Nucleus accumbens (tissue), 56 donors: ENCODE measurements at places on chromosomes 4 and X.

DNA sequence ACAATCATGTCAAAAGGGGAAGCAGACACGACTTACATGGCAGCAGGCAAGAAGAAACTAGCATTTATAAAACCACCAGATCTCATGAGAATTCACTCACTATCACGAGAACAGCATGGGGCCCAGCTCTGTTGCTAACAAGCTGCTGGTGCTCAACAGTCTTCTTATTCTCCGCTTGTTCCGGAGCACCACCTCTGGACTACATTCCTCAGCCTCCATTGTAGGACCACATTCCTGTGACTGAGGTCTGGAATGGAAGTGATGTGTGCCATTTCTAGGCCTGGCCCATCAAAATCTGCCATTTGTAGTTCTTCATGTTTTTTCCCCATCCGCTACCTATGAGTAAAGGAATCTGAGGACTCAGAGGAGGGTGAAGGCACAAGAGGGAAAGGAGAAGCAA is 111.5 kb upstream of the PTCHD1 start:
- DNase-seq: no peak

- DNase-seq: no peak
Observed at GRCh38 chr4:176261481-176261880, 7.5 kb downstream of the ASB5 start.

GRCh38 chrX:134374294-134374693 is 85.7 kb upstream of the HPRT1 start:
- DNase-seq: no peak

DNA sequence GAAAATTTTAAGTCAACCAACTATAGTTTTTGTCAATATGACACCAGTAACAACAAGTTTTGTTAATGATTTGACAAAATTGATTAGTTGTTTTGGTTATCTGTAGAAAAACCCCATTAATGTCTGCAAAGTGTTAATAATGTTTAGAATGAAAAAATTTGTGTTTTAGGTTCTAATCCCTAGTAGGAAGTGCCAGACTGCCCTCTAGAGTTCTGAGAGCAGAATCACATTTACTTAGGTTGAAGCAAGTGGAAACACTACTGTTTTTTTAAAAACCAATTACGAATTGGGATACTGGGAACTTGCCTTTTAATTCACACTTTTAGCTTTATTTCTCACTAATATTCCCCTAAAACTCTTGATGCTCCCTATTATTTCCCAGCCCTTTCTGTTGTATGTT is 101.1 kb upstream of the CYLC1 start:
- no peak for DNase-seq

GRCh38 chrX:107723511-107723910 is 52.1 kb downstream of the TSC22D3 start:
- DNase-seq: no peak

DNA sequence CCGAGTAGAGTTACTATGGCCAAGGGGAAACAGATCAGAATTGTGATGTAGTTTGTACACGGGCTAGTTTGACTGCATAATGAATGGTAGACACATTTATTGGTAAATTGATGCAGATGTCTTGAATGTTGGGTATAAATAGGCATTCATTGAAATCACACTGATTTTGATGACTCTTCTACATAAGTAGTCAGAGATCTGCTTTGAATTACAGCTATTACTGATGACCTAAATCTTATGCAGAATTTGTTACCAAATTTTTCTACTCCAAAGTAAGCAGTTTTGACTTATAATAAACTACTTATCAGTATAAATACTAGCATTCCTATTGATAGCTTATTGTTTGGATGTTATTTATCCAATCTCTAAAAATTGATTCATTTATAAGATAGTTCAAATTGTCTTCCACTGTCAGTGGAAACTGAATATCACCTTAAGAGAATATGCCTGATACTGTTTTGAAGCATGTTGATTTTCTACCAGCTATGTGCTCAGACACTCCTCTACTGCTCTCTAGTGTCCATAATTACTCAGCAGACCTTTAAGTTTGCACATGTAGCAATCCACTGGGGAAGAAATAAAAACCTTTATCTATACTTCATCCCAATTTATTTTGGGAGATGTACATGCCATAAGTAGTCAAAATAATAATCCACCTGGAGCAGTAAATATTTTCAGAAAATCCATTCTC is 120.3 kb downstream of the RASL11B start:
- DNase-seq: no peak

DNA sequence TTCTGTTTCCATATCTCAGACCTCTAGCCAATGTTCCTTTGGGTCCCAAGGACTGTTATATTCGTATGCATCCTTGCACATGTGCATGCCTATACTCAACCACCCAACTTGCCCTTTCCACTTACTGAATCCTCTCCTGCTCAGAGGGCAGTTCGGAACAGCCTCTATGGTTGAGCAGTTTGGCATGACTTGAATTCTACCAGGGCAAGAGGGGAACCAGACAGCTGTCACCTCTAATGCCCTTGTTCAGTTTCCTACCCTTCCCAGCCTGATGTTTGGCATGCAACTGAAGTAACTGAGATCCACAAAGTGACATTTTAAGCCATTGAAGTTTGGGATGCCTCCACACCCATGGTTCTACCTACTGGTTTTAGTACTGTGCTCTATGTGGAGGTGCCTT is 17.5 kb downstream of the DRP2 start:
- no peak for DNase-seq

DNA sequence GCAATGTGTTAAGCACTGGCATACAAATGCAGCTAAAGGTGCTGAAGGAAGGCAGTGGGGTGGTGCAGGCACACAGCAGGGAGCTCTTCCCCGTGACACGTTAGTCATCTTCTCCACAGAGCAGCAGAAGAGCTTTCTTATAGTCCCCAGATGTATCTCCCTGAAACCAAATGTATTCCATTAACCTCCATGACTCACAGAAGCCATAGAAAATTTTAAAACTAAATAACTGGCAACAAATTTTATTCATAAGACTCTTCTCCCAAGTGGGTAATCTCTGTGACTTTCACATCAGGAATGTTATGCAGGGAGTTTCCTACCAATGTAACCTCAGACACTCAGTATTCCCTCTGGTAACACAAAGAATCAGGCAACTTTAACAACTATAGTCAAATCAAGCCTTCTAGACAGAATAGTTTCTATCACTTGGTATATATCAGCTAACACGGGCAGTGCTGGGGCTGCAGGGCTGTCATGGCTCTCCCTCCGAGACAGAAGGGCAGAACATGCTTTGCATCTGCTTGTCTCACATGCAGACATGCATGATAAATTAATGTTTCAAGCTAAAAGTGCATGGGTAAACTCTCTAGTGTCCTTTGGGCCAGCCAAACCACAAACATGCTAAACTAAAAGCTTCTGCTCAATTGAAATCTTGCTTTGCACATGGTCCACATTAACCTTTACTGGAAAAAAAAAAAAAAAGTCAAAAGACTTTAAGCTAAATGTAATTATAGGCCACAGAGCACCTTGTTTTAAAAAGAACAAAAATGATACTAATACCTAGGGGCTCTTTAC is 28.2 kb downstream of the ANXA5 start:
- no peak for DNase-seq

DNA sequence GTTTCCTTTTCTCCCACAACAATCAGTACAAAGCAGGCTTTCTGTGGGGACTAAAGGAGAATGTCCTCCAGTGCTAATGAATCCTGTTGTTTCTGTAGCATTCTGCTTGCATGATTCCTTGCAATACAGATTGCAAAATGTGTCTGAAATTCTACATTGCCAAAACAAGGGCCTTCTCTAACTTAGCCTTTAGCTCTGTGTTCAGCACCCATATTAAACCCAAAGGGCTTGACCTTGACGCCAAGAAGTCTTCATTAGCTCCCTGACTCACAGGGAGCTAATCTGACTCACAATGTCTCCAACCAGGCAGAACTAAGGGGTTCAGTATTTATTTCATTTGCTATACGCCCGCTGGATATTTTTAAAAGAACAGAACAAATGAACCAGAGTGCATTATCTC is 241.4 kb upstream of the CLNK start:
- no peak for DNase-seq

- DNase-seq: no peak
Observed at GRCh38 chr4:165926307-165926706, 53.3 kb downstream of the TLL1 start.

GRCh38 chr4:182806259-182807252 is 110.6 kb downstream of the DCTD start:
- DNase-seq: peak; percentile 67

DNA sequence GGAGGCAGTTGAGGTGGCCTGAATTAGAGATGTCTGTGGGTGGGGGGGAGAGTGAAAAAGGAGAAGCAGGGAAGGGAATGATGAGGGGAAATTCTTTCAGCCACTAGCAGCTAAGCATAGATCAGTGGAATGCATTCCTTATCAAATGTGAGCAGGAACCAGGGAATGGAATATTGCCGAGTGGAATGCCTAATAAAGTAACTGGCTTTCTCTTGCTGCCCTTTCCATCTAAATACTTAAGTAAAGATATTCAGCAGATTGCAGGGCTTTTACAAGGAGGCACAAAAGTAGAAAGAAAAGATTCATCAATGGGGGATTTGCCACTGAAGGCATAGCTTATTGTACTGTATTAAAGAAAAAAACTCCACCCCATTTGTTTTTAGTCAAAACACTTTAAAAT is 263.0 kb upstream of the RPS6KA3 start:
- DNase-seq: no peak

GRCh38 chrX:3129256-3129655 is 88.0 kb downstream of the ARSF start:
- no peak for DNase-seq

DNA sequence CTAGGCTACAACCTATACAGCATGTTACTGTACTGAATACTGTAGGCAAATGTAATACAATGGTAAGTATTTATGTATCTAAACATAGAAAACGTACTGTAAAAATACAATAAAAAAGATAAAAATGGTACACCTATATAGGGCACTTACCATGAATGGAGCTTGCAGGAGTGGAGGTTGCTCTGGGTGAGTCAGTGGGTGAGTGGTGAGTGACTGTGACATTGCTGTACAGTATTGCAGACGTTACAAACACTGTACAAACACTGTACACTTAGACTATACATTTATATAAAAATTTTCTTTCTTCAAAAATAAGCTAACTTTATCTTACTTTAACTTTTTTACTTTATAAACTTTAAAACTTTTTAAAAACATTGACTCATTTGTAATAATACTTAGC is 190.3 kb upstream of the NR3C2 start:
- DNase-seq: no peak

DNA sequence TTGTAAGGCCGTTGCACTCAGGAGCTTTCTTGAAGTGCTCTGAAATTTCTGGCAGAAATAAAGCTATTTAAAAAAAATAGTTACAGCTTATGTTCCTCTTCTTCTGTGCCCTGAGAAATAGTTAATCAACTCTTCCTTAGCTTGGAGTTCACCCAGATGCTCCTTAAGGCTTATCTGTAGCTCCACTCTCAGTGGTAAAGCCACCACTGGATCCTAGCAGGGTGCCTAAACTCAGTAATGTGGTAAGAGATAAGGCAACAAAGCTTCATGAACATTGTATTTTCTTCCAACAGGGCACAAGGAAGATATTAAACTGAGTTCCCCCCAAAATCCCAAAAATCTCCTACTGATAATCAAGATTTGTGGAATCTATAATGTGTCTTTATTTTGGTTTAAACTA is 299.5 kb downstream of the MAPK10 start:
- no peak for DNase-seq

GRCh38 chrX:39899856-39900776 is 197.6 kb downstream of the BCOR start:
- DNase-seq: no peak

GRCh38 chr4:128916832-128917231 is 107.3 kb downstream of the JADE1 start:
- DNase-seq: no peak

GRCh38 chrX:69173906-69174305 is 8.7 kb upstream of the PJA1 start:
- DNase-seq: no peak

DNA sequence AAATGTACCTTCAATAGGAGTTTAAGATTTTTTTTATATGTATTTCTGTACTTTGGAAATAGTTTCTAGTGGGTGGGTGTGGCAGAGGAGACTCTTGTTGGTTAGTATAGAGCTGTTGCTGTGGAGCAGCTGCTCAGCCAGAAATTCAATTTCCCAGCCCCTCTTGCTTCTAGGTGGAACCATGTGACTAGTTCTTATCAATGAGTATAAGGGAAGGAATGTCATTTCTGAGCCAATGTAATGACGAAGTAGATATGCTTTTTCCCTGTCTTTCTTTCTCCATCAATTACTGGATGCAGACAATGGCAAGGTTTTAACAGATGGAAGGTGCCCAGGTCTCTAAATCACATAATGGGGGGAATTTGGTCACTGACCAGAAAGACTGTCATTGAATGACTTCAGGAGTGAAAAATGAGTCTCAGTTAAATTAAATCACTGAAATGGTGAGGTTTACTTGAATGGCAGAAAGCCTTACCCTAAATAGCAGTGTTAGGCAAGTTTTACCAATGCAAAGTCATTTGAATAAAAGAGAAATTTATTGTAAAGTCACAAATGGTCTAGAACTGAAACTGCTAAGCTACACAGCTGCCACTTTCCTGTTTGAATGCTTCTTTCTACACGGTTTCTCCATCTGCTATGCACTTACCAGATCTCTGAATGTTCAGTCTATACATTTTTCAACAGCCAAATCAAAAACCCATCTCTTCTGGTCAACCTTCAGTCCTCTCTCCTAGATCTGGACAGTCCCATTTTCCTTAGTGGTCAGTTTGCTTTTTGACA is 795.4 kb upstream of the MAGEB2 start:
- DNase-seq: no peak

DNA sequence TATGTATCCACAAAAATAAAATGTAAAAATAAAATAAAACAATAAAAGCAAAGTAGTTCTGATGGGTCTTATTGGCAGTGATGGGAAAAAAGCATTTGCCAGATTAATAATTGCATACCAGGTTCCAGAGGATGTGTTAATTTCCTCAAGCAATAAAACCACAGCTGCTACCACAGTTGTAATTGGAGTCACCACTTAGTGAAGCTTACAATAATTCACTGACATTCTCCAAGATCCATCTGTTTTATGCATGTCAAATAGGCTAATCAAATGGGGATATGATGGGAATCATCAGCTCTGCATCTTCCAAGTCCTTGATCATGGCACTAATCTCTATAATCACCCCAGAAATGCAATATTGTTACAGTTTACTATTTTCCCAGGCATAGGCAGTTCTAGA is 123.5 kb upstream of the EMCN start:
- no peak for DNase-seq
